ENCODE measurements at places on chromosomes 13 and 19.
A peak's percentile ranks its signal among the peaks of the same experiment; 100 is the strongest.

- DNase-seq: no peak
These were observed 27.9 kb downstream of the FAM124A start for GRCh38 chr13:51249770-51250741.

DNA sequence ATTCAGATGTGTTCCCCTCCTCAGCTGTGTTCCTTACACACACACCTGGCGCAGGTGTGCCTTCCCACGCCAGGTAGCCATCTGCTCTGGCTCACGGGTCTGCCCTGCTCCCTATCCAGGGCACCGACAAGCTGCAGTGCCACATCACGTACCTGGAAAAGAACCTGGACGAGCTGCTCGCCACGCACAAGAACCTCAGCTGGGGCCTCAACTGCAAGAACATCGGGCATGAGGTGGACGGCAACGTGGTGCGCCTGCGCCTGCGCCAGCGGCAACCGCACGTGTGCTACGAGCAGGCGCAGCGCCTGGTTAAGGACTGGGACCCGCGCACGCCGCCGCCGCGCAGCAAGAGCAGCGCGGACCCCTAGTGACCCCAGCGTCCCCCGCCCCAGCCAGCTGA, 26.5 kb upstream of the CASP14 start:
- DNase-seq: no peak

DNA sequence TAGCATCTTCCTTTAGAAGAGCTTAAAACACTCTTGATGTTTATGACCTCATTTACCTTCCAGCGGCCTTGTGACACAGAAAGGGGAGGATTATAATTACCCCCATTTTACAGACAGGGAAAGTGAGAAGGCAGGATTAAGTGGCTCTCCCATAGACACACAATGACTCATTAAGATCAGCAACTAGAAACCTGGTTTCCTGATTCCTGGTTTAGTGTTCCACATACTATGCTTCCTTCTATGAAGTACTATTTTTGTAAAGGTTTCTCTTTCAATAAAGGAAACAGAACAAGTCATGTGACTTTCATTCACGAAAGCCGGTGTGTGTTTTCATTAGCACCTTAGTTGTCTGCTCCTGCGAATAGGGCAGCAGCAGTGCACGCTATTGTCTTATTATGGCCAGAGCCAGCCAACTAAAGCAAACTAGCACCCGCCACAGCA, 8.3 kb downstream of the IRS2 start:
- peak; percentile 49 for DNase-seq

GRCh38 chr19:45058622-45059159, 17.6 kb downstream of the ZNF296 start:
- no peak for DNase-seq

- no peak for DNase-seq
These were observed 5.1 kb downstream of the DNMT1 start for GRCh38 chr19:10189616-10190015.

GRCh38 chr13:66189986-66190385, 1040.2 kb downstream of the PCDH9 start:
- no peak for DNase-seq
